ENCODE measurements at places on chromosomes 12 and 14. TPM values are rescaled to one million over a fixed set of nuclear protein-coding genes. Genes with fewer than 3 reads are reported as not detected.

DNA sequence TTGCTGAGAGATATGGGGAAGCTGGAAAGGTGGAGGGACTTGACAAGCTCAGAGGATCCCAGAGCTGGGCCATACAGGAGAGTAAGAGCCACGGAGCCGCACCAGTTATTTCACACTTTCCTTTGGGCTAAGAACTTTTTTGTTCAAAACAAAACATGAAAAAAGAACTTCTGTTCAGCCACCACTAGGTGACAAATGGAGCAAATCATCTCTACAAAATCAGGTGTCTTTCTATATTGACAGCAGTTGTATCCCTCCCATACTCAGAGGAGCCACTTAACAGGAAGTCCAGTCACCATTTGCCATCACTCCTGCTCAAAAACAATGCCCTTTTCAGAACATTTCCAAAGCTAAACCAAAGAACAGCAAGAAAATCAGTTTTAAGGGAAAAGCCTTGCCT lies 70.3 kb upstream of the DBX2 start:
- no peaks in the 10 kb centered on the region for H3K27me3 ChIP-seq
- no peak for DNase-seq
- H3K27ac ChIP-seq = no peak overlapping the region

- no peak for DNase-seq
- H3K4me1 ChIP-seq = no peaks in the 10 kb centered on the region
- no peak overlapping the region for H3K4me3 ChIP-seq
These were observed 211.9 kb downstream of the APAF1 start for GRCh38 chr12:98856897-98857540.

DNA sequence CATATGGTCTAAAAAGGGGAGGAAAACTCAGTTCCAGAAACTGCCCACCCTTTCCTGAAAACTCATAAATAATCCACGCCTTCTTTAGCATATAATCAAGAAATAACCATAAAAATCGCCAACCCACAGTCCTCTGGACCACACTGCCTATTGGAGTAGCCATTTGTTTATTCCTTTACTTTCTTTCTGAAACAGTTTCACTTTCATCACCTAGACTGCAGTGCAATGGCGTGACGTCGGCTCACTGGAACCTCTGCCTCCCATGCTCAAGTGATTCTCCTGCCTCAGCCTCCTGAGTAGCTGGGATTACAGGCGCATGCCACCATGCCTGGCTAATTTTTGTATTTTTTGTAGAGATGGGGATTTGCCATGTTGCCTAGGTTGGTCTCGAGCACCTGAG lies 44.2 kb downstream of the CLMN start:
- H3K36me3 ChIP-seq = no peaks in the 10 kb centered on the region
- H3K4me1 ChIP-seq = no peaks in the 10 kb centered on the region
- no peak for DNase-seq
- no peaks in the 10 kb centered on the region for H3K27me3 ChIP-seq

DNA sequence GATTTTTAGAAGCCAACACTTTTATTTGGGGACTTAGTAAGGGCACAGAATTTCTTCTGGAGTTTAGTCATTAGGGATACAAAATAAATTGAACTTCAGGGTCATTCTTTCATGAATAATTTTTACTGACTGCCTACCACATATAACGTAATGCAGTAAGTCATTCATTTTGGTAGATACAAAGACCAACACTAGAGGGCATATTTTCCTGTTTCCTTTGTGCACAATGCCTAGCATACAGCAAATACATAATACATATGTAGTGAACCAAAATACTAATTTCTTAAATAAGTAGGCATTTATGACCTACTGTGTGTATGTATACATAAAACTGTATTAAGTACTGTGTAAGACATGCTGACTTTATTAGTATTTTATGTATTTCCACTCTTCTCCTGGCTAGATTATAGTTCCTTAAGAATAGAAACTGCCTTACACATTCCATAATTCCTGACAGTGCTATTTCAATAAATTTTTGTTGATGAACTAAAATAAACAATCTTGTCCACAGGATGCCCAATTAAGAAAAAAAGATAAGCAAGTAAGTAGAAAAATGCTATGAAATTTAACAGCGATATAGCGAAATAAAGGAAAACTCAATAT lies 47.9 kb downstream of the PPP1R12A start:
- H3K4me3 ChIP-seq = no peak overlapping the region
- peak; percentile 32 for DNase-seq
- no peaks in the 10 kb centered on the region for H3K36me3 ChIP-seq
- no peak overlapping the region for H3K27ac ChIP-seq

DNA sequence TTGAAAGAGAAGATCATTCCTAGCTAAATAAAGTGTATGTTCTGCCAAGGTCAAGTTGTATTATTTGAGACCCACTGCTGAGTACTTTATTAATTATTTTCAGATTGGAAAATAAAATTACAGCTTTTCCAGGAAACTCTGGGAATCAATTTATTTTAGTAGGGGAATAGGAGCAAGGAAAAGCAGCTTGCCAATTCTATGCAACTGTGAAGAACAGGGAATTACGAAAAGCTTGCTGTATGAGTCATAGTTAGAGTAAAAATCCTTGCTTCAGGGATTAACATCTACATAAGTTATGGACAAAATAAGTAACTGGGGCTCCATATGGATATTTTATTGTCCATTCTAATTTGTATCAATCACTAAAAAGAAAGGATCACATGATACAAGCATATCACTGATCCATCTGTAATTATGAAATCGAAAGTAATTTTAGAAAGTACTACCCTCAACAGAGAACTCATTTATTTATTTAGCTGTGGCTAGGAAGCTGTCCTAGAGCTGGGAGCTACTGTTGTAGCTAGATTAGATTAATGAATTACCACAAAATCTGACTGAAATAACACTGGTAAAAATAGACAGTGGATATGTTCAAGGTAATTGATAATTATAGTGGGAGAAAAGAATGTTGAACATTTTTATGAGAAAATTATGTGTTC lies 303.5 kb upstream of the NPAS3 start:
- no peak for DNase-seq
- H3K4me3 ChIP-seq = no peak overlapping the region
- H3K4me1 ChIP-seq = no peaks in the 10 kb centered on the region
- H3K27ac ChIP-seq = no peak overlapping the region
- H3K36me3 ChIP-seq = no peaks in the 10 kb centered on the region

- no peak overlapping the region for H3K4me3 ChIP-seq
- no peak for DNase-seq
- H3K4me1 ChIP-seq = no peaks in the 10 kb centered on the region
- no peaks in the 10 kb centered on the region for H3K36me3 ChIP-seq
These were observed 15.4 kb downstream of the PLEKHG3 start for GRCh38 chr14:64719601-64720000.

GRCh38 chr12:27549236-27549800 lies 25.3 kb downstream of the PPFIBP1 start:
- no peak overlapping the region for H3K4me3 ChIP-seq
- no peaks in the 10 kb centered on the region for H3K36me3 ChIP-seq
- DNase-seq = no peak
- peak overlapping the region; percentile 46 for H3K27ac ChIP-seq
- no peaks in the 10 kb centered on the region for H3K27me3 ChIP-seq
- peaks cover 18% of the 10 kb centered on the region for H3K4me1 ChIP-seq

GRCh38 chr14:54444681-54445080 lies 3.5 kb upstream of the CNIH1 start:
- no peaks in the 10 kb centered on the region for H3K36me3 ChIP-seq
- no peaks in the 10 kb centered on the region for H3K27me3 ChIP-seq
- no peak for DNase-seq
- no peak overlapping the region for H3K27ac ChIP-seq

- H3K27ac ChIP-seq = no peak overlapping the region
- H3K36me3 ChIP-seq = no peaks in the 10 kb centered on the region
- no peaks in the 10 kb centered on the region for H3K4me1 ChIP-seq
These were observed 16.5 kb downstream of the CCER1 start for GRCh38 chr12:90938451-90938850.

DNA sequence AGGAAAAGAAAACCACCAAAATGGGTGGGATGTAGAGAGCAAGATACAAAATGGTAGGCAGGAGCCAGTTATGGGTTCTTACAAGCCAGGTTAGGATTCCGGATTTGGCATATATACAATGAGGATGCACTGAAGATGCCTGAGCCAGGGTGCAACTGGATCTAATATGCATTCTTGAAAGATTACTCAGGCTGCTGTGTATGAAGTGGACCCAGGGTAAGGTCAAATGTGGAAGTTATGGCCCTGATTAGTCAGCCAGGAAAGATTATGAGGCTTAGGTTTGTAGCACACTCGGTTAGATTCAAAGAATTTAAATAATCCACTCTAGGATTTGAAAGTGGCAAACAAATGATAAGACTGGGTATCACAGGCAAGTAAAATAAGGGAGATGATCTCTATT lies 1750.7 kb upstream of the FLRT2 start:
- DNase-seq = no peak
- no peaks in the 10 kb centered on the region for H3K27me3 ChIP-seq
- H3K4me3 ChIP-seq = no peak overlapping the region
- no peaks in the 10 kb centered on the region for H3K4me1 ChIP-seq

Gene TEP1
- polyA plus RNA-seq = 34.5 TPM

Gene ST8SIA1
- polyA plus RNA-seq = 2.3 TPM

Data from thymus (tissue), 14 donors.